ENCODE measurements at places on chromosomes 5 and 9.

GRCh38 chr5:157857816-157858526 is 974 bp downstream of the CLINT1 start:
- peak; percentile 35 for DNase-seq

DNA sequence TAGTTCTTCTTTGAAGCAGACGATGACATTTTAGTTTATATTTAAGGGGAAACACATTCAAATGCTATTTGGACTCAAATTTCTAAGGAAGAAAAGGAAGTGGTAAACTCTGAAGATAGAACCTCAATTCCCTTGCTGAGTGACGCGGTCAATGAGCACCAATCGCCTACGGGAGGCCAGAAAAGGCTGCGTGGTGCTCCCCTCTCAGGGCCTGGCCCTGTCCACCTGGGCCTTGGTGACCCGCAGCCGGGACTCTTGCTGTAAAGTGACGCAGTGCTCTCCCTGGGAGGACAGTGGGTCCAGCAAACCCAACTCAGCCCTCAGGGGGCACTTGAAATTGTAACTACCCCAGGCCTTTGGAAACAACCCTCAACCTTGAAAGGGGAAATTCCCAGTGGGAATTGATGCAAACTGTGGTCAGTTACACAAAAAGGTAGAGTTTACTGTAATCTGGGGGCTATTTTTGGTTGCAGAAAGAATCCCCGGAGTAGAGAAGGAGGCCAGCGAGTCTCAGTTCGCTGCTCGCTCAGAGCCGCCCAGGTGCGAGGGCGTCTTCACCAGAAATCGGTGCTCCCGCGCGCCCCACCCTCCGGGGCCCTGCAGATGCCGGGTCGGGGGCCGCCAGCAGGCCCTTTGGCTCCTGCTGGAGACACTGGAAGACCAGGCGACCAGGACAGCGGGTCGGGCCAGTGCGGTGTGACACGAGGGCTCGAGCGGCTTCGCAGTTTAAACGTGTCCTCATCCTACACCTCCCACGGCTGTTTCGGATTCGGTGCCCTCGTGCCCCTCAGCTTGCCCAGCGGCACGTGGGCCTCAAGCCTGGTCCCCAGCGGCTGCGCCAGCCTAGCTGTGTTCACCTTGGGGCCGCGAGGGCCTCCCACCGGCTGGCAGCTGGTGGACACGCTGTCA is 1.4 kb upstream of the ANKRD33B start:
- DNase-seq, result no peak

- DNase-seq, result no peak
These were observed 90.5 kb upstream of the NIPAL4 start for GRCh38 chr5:157369507-157369906.

DNA sequence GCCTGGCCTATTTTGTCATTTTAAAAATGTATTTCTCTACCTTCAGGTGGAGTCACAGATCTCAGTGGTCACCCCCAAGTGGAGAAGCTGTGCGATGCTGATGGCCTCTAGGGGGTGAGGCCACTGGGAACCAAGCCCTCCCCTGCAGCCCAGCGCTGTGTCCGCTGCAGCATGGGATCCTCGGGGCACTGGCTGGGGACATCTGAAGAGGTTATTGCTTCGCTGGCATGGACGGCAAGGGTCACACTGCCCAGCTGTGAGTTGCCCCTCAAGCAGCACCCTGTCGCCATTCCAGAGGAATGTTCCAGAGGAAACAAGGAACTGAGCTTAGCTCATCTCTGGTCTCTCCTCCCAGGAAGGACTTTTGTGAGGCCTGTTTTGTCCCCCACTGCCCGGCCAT is 119.6 kb upstream of the S1PR3 start:
- no peak for DNase-seq

DNA sequence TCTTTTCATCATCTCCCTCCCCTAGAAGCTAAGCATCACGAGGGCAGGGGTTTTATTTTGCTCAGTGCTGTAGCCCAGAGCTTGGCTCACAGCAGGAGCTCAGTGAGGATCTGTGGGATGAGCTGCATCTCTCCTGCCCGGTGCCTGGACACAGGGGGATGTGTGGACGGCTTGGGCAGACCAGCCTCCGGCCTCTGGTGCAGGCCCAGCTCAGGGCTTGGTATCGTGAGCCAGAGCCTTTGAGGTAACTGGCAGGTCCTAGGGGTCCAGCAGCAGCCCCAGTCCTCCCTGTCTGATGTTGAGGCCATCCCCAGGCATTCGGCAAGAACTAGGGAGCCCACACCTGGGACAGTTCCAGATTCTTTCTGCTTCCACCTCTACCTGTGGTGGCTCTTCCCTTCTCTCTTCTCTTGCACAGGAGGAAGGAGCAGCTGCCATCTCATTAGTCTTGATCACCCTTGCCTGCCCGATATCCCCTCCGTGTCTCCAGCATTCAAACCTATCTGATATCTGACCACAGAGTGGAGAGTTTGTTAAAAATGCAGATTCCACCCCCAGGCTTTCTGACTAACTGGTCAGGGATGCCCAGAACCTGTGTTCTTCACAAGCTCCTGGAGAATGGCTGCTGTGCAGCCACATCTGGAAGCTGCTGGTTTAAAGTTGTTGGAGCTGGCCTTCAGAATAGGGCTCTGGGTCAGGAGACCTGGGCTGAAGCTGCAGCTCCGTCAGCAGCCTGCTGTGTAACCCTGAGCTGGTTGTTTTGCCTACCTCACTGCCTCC is 7.9 kb upstream of the SLC6A7 start:
- DNase-seq, result no peak

GRCh38 chr9:16867576-16868311 is 2.7 kb downstream of the BNC2 start:
- DNase-seq, result peak; percentile 28

DNA sequence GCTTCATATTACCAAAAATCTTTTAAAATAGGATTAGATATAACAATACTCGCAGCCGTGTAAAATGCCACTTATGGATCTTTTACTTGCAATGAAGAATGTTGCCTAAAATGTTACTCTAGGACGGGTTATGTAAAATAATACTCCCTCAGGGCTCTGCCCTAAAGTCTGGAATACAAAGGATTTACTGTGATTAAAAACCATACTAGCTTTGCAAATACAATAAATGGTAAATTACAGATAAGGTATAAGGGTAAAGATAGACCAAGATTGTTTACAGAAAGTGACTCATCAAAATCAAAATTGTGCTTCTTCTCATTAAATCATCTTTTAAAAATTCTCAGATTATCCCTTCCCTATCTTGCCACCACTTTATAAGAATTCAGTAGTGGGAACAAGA is 163.6 kb downstream of the MEF2C start:
- DNase-seq, result no peak

DNA sequence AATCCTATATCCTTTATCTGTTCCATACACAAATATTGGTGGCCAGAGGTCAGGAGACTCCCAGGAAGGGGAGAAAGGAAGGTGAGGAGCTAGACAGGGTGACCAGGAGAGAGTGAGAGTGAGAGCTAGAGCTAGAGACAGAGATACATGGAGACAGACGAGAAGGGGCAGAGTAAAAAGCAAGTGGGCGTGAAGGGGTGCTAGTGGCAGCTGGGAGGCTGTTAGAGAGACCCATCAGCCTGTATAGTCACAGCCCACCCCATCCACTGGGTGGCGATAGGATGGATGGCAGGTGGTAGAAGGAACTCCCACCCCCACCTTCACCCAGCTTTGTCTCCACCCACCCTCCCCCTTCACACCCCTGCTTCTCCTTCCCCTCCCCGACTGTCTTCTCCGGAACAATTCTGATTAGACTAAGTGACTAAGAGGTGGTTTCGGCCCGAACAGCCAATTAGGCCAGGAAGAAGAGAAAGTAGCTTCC is 32.8 kb downstream of the PCDH1 start:
- no peak for DNase-seq

GRCh38 chr5:135465391-135466122 is 13.4 kb upstream of the TIFAB start:
- DNase-seq, result no peak

DNA sequence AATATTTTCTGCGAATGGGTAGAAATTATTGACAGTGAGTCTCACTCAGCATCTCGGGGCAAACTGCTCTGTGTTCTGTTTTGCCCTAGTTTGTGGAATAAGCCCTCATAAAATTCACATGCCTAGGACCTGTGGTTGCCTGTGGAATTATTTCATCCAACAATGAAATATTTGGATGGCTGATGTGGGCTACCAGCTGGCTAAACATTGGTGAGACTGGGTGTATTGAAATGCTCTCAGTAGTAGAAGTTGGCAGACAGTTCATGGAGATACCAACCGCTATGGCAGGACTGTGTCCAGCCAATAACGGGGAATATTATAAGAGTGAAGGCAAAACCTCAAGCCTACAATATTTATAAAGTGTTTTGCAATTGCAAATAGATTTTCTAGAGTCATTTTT is 344.1 kb upstream of the RPS23 start:
- DNase-seq, result no peak

GRCh38 chr9:137632230-137633161 is 13.7 kb downstream of the EHMT1 start:
- DNase-seq, result peak; percentile 59

DNA sequence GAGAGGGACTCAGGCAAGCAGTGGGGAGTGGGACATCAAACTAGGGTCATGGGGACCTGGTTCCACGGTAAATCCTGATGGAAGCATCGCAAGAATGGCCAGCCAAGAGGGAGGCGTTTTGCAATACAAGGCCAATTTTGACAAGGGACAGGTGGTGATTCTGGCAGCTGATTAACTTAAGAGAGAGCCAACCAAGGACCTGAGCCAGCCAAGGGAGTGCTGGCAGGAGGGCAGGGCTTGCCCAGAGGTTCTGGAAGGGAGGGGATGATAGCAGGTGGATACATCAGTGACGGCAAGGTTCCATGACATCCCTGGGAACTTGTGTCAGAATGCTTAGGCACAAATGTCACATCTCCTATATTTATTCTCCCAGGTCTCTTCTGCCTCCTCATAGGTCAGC is 32.8 kb upstream of the PUM3 start:
- no peak for DNase-seq

DNA sequence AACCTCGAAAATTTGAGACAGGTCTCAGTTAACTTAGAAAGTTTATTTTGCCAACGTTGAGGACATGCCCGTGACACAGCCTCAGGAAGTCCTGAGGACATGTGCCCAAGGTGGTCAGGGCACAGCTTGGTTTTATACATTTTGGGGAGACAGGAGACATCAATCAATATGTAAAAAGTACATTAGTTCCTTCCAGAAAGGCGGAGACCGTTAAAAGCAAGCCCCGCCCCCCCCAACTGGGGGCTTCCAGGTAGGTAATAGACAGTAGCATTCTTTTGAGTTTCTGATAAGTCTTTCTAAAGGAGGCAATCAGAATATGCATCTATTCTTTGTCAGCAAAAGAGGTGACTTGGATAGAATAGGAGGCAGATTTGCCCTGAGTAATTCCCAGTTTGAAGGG is 599 bp upstream of the MOCS2 start:
- DNase-seq, result no peak

GRCh38 chr5:80067531-80068245 is 32.5 kb downstream of the THBS4 start:
- DNase-seq, result no peak

DNA sequence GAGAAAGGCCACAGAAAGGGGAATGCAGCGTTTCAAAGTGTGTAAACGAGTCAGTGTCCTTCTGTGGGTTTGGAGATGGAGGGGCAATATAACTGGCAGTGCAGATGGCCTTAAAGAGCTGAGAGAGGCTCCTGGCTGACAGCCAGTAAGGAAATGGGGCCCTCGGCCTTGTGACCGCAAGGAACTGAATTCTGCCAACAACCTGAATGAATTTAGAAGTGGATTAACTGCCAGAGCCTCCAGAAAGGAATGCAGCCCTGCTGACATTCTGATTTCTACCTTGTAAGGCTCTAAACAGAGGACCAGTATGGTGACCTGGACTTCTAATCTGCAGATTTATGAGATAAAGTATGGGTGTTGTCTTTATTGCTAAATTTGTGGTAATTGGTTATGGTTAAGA is 17.5 kb upstream of the NREP start:
- no peak for DNase-seq

DNA sequence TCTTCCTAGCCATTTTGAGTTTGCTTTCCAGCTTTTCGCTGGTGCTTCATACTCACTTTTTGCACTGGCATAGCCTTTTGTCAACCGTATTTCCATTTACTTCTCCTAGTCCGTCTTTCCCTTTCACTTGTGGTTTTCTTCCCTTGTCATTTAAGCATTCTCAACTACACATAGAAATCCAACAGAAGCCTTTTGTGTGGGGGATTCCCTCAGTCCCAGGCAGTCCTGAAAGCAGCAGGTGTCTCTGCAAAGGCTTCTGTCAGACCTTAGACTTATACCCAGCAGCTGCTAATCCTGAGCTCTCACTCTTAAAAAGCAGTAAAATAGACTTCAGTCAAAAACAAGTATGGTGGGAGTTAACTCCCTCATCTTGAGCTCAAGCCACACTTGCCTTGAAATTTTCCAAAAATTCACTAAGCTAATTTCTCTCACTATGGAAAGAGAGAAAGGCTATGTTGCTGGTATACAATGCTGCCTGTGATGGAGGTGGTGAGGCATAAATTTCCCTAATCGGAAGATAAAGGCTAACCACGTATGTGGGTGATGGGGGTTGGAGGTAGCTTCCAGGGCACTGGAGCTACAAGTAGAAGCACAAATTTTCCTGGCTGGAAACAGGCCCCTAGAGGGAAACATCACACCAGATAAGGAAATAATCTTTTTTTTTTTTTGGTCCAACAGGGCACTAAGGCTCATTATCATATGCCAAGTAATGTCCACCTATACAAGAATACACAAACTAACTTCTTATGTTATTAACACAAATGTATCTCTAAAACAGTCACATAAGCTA is 34.8 kb upstream of the IFNK start:
- DNase-seq, result no peak

GRCh38 chr9:3842839-3843238 is 317.0 kb upstream of the RFX3 start:
- no peak for DNase-seq

- DNase-seq, result no peak
These were observed 29.5 kb downstream of the MRPS27 start for GRCh38 chr5:72290356-72291133.

DNA sequence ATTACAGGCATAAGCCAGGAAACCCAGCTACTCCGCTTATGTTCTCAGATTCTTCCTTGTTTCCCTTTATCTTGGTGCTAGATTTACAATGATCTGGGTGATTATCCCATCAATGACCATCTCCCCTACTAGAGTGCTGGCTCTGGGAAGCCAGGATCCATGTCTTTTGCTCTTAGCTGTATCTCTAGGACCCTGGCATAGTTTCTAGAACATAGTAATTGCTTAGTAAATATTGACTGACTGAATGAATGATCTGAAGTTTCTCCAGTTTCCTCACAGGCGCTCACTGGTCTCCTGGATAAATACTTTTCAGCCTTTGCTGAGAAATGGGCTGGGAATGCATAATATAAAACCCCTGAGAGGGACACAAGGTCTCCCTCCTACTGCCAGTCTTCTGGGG is 60.0 kb upstream of the KLF9 start:
- DNase-seq, result no peak

DNA sequence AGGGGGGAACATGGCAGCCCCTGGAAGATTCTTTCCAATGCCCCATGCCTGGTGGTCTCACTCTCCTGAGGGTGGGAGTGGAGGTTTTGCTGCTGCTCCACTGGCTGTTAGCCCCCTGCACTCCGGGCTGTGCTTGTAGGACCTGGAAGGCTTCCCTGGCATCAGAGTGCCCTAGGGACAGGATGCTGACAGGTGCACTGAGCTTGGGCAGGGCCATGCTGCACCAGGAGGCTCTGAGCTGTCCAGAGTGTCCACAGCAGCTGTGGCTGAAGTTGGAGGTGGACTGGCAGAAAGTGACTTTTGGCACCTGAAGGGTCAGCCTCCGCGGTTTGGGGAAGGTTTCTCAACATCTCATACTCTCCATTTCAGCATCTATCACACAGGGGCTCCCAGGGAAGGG is 249.1 kb downstream of the GADD45G start:
- DNase-seq, result no peak
